ENCODE measurements at places on chromosomes 3 and 15.

DNA sequence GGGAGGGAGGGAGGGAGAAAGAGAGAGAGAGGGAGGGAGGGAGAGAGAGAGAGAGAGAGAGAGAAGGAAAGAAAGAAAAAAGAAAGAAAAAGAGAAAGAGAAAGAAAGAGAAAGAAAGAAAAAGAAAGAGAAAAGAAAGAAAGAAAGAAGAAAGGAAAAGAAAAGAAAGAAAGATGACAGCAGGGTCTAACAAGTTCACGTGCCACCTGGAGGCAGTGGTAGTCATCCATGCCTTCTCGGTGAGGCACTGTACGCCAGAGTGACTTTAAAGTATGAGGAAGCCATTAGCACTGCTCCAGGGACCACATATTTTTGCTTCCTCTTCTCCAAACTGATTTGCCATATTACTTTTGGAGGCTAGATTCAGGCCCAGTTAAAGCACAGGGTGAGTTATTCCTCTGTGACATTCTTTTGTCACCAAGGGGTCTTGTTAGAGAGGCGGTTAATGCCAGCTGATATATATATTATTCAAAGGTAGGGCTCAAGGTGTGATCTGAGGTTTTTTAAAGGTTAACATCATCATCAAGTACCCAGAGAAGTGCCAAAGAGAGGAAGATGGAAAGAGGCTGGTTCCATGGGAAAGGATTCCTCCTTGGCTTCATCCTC lies at the start of gene HTR3D:
TSS of gene HTR3D (plus strand) at position 556 of the 606 bp plus-strand sequence. CDS start at position 556, 0 bp downstream.
- no peak for DNase-seq

DNA sequence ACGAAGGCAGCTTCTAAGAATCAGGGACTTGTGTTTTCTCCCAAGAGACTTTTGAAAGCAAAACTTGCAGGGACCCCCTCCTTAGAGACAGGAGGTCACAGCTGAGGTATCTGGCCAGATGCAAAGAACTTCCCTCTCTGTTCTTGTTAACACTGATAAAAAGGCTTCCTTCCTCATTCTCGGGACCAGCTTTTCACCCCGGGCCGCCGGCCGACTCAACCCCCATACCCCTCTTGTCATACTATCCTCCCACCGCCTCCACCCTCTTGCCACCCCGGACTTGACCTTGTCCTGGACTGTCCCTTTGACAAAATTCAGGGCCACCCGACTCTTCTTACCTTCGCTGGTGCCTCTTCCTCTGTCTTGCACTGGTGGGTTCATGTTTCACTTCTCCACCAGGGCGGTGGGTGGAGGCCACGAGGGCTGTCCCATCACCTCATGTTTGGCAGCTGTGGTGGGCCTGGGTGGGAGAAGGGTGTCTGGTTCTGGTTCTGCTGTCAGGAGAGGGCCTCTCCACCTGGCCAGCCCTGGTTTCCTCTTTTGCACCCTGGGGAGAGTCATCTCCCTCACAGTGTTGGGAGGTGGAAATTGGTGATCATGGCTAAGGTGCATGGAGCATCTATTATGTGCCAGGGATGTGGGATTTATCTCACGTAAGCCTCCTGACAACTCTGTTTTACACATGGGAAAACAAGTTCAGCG lies 32.5 kb downstream of the BHLHE40 start:
- no peak for DNase-seq

GRCh38 chr3:149442851-149443544 lies 31.5 kb upstream of the TM4SF4 start:
- DNase-seq, result no peak

- DNase-seq, result peak; percentile 29
Observed at GRCh38 chr3:45688194-45688881, 858 bp upstream of the SACM1L start.

DNA sequence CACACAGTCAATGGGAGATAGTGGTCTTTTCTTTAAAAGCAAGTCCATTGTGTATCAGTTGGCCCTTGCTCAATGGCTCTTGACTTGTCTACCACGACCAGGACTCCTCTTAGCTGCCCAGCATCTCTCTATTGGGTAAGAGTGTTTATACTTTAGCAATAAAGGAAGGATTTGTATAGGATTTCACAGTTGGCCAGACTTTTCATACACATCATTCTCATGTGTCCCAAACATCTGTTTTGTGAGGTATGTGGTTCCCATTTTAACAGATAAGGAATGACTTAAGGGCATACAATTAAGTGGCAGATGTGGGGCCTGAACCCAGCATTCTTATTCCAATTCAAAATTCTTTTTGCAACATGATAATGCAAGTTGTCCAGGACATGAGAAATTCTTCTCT lies 191.5 kb downstream of the CHST2 start:
- DNase-seq, result no peak

DNA sequence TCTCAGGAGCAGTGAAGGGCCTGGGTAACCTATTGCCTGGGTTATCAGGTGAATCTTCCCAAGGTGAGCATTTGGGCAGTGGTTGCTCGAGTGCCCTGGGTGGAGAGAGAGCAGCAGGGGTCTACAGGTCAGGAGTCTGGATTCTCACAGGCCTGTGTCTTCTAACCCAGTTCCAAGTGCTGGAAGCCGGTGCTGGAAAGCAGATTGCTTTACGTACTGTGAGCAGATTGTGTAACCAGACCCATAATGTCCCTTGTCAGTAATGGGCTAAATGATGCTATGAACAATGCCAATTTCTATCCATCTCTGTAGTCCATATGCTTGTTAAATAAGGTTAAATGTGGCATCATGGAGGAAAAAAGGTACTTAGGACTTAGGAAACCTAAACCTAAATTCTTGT lies 106.5 kb downstream of the TPRG1 start:
- no peak for DNase-seq

GRCh38 chr3:29271475-29271874 lies 9.4 kb upstream of the RBMS3 start:
- no peak for DNase-seq

GRCh38 chr3:122563717-122564025 lies 429 bp downstream of the PARP9 start:
- no peak for DNase-seq

DNA sequence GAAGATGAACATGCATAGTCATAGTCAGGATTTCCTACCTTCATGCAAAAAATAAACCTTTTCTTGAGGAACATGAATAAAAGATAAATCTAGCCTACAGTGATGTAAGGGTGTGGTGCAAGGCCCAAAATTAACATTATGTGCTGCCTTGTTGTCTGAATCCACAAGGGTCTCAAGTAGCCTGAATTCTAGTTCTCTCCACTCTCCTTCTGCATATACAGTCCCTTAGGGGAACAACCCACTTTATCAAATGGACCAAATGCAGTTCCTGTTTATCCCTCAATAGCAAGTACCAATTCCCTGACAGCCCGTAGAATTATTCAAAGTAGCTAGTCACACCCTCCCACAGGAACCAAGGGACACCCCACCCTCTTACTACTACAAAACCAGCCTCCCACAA lies 284.0 kb downstream of the ZIC4 start:
- DNase-seq, result no peak

- no peak for DNase-seq
Observed at GRCh38 chr3:23481616-23482278, 278.6 kb downstream of the UBE2E2 start.

GRCh38 chr3:193502871-193503270 lies 51.8 kb downstream of the ATP13A4 start:
- no peak for DNase-seq

DNA sequence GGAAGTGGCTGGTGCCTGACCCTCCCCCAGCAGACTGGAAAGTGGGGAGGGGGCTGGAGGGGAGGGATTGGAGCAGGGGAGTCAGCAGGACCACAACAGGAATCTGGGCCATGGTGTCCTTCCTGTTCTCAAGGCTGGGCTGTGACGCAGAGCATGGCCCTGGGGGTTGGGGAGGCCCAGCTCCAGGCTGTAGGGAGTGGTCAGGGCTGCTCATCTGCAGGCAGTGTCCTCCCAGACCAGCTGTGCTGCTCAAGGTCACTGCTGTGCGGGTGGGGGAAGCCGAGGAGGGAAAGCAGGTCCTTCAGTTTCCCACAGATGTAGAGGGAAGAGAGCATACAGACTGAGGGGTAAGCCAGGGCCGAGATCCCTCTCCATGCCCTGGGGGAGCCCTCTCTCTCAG lies 40.7 kb downstream of the CYP11A1 start:
- DNase-seq, result no peak

DNA sequence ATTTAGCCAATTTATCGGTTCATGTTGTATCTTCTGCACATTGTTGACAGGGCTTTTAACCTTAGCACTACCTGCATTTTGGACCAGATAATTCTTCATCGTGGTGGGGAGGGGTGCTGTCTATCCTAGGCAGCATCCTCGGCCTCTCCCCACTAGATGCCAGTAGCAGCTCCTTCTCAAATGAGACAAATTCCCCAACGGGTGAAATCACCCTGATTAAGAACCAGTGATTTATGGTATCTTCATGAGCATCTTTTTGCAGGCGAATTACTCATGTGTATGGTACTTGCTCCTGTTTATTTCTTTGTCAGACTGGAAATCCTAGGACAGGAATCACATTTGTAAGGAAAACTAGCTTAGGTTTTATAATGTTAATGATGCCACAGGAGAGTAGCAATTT lies 68.0 kb downstream of the C3orf70 start:
- DNase-seq, result no peak

DNA sequence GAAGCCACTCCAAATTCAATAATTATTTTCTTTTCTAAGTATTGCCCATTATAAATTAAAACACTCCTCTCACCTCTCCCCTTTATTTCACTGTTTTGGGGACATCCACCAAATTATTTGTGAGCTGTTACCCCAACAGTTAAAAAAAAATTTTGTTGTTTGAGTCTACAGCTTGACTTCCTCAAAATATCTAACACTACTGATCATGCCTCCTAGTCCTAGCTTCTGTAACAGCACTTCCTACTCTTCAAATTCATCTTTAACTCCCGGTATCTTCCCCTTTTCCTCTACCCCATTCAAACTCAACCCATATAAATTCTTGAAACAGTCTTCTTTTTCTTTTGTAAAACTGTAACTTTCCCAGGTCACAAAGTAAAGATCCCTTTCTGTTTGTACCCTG lies 15.9 kb downstream of the PARL start:
- no peak for DNase-seq

DNA sequence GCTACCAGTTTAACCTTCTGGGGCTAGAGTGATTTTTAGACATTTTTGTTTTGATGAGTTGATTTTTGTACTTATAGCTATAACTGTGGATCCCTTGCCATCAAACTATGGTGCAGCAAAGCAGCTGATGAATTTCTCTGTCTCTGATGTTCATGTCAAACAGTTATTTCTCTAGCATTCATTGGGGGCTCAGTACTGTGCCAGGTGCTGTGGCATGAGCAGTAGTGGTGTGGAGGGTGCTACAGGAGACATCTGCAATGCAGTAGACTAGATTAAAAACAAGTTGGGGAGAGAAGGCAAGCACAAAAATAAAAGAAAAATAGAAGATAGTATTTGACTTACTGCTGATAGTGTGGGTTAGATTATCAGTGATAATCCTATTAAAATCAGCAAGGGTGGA lies 95.3 kb downstream of the AKAP13 start:
- DNase-seq, result no peak

DNA sequence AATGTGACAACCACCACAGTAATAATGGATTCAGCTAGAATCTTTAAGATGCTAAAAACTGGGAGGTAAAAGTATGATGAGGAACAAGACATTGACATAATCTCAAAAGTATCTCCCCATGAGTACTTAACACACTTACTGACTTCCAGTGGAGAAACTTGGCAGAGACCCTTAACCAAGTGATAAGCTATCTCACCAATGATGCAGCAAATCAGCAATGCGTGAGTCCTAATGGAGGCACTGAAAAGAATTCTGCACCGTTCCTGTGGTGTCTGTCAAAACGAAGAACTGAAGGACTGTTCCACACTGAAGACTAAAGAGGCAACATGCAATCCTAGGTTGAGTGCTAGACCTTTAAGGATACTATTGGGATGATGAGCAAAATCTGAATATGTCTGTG lies 67.9 kb upstream of the OCA2 start:
- no peak for DNase-seq

GRCh38 chr15:99558571-99558970 lies 7.2 kb upstream of the MEF2A start:
- no peak for DNase-seq

GRCh38 chr3:88824666-88825564 lies 282.5 kb upstream of the EPHA3 start:
- no peak for DNase-seq

DNA sequence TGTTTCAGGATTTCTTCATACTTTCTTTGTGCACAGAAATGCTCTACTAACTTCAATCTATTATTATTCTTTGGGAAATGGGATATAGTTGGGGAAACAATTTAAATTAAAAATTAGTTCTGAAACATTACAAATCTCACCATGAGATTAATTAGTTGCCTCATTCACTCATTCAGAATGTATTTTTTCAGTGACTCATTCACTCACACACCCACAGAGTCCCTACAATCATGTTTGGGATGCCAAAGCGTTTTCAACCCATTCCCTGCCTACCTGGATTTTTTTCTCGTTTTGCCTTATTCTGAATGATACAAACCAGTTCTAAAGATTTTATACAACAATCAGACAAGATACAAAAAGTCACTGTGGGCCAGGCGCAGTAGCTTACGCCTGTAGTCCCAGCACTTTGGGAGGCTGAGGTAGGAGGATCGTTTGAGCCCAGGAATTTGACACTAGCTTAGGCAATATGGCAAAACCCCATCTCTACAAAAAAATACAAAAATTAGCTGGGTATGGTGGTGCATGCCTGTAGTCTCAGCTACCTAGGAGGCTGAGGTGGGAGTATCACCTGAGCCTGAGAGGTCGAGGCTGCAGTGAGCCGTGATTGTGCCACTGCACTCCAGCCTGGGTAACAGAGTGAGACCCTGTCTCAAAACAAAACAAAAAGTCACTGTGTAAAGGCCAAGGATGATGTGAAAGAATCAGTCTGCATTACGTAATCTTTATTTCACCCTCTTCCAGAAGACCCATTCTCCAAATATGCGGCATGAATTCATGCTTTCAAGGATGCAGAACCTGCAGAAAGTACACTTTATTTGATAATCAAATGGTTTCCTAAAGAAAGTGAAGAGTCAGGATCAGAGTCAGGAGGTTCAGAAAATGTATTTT lies 34.8 kb upstream of the ARHGEF3 start:
- DNase-seq, result no peak

GRCh38 chr15:75164625-75165350 lies 36.9 kb upstream of the C15orf39 start:
- DNase-seq, result no peak

DNA sequence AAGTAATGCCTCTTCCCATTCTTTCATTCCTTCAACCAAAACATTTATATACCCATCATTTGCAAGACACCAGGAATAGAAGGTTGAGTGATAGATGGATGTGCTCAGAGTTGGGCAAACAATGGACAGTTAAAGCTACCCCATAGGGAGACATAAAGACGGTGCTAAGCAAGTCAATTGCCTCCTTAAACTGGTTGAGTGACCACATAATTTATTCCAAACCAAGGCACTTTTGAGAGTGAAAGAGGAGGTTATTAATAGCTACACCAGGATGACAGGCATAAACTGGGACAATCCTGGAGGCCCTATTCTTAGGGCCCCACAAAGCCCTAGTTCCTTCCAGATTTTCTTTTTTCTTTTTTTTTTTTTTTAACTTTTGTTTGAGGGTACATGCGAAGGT lies 21.4 kb upstream of the DYNC1LI1 start:
- DNase-seq, result no peak

DNA sequence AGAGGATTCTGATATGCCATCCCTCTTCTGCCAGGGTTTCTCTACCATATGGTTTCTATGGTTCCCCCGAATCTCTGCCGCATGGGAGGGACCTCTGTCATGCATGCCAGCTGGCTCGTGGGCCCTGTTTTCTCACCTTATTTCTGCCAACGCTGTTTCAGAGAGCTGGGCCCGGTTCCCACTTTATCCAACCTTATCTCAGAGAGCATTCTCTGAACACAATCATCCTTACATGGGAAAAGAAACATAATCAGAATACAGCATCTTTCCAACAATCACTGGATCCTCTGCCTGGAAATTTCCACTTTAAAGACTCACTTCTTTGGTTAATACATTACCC lies 234.5 kb upstream of the ZBTB20 start:
- DNase-seq, result no peak
